AG04449 (cell line): ENCODE measurements at places on chromosomes 7 and 10.

GRCh38 chr10:120428754-120429153, 28.3 kb upstream of the PLPP4 start:
- DNase-seq, result no peak

DNA sequence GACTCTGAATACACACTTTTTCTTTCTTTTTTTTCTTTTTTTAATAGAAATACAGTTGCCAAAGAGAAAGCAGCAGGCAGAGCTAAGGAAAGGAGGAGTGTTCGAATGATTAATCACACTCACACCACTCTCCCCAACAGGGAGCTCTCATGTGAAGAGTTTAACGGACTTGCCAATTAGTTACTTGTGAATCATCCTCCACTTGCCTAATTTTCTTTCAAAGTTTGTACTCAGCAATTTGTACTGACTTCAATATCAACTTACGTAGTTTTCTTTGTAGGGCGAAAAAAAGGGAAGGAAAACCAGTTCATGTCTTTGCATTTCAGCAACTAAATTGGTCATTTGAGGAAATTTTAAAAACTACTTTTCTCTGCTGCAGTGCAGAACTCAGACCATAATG, 109.2 kb downstream of the PIP4K2A start:
- no peak for DNase-seq

DNA sequence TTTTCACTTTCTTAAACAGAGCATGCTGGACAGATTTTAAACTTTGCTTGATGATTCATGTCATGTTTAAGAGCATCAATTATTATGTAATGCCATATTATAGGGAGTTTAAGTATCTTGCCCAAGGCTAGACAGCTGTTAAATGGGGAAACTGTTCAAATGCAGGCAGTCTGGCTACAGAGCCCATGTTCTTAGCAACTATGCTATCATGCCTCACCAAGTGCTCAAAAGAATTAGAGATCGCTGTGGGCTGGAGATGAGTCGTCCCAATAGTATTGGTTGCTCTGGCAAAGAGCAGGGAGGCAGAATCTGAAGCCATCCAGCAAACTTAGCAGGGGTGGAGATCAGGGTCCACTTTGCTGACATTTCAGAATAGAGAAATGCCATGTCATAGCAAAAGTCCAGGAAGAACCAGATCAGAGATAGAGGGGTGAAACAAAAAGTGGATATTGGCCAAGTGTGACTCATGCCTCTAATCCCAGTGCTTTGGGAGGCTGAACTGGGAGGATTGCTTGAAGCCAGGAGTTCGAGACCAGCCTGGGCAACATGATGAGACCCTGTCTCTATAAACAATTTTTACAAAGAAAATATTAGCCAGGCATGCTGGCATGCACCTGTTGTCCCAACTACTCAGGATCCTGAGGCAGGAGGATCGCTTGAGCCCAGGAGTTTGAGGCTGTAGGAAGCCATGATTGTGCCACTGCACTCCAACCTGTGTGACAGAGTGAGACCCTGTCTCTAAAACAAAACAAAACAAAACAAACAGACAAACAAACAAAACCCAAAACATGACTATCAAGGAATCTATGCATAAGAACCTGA, 57.8 kb downstream of the BAMBI start:
- peak; percentile 97 for DNase-seq

GRCh38 chr10:33244354-33244967, 90.0 kb downstream of the NRP1 start:
- DNase-seq, result no peak

GRCh38 chr7:74598558-74598957, 59.0 kb upstream of the GTF2I start:
- no peak for DNase-seq

DNA sequence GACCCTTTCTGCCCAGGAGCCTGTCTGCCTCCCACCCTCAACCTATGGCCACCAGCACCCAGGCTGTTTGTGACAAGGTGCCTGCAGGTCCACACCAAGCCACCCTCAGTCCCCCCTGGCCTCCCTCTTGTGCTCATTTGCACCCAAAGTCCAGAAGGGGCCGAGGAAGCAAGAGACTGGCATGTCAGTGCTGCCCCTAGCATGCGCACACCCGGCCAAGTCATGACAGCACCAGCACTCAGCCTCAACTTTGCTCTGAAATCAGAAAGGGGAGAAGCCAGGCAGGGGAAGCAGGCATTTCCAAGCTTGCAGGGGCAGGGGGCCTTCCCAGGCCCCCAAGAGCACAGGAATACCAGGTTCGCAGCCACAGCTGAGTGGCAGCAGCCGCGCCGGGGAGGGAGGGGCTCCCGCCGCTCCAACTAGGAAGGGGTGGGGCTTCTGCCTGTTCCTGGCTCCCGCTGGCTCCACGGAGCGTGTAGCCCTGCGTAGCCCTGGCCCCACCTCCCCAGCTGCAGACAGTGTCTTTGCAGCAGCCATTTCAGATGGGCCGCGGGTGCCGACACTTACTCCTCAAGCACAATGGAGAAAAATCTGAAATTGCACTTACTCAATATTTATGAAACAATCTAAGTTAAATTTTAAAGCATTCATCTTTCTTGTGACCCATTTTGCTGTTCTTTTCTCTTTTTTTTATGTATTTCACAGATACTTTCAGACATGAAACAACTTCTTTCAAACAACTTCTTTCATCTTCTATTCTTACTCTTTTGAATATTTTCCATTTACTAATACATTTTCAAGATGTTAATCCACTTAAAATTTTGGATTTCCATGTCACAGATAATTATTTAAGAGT, 54.9 kb upstream of the ABCB5 start:
- no peak for DNase-seq

- no peak for DNase-seq
These were observed 497 bp upstream of the RAB11FIP2 start for GRCh38 chr10:118047157-118047719.

GRCh38 chr7:130359276-130359857, 14.8 kb downstream of the CPA5 start:
- no peak for DNase-seq

GRCh38 chr10:84177541-84178141, 4.0 kb downstream of the GPR15LG start:
- DNase-seq, result no peak

- peak; percentile 14 for DNase-seq
These were observed 139.9 kb upstream of the ZNF438 start for GRCh38 chr10:31171402-31172083.

DNA sequence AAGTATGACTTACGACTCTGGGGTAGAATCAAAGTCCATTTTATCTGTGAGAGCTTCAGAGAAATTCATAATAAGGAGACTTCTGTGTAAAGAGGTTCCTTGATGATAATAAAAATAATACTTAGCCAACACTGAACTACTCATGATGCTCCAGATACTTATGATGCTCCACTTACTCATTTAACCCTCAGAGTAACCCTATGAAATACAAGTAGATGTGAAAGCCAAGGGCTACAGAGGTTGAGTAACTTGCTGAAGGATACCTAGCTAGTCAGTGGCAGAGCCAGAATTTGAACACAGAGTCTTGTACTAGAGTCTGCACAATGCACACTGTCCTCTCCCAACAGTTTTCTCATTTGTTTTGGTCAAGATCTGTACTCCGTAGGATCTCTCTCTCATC, 89.5 kb downstream of the HECW1 start:
- DNase-seq, result no peak
